Posterior vena cava (tissue), 2 donors: ENCODE measurements at places on chromosomes 13 and 19. TPM values are rescaled to one million over a fixed set of nuclear protein-coding genes. Genes with fewer than 3 reads are reported as not detected.

The CYP4F2 gene
- total RNA-seq = not detected

GRCh38 chr13:26280295-26280694 is 26.4 kb downstream of the CDK8 start:
- DNase-seq = no peak

- DNase-seq = no peak
Measured at GRCh38 chr19:47068876-47069406, 20.5 kb upstream of the TMEM160 start.

DNA sequence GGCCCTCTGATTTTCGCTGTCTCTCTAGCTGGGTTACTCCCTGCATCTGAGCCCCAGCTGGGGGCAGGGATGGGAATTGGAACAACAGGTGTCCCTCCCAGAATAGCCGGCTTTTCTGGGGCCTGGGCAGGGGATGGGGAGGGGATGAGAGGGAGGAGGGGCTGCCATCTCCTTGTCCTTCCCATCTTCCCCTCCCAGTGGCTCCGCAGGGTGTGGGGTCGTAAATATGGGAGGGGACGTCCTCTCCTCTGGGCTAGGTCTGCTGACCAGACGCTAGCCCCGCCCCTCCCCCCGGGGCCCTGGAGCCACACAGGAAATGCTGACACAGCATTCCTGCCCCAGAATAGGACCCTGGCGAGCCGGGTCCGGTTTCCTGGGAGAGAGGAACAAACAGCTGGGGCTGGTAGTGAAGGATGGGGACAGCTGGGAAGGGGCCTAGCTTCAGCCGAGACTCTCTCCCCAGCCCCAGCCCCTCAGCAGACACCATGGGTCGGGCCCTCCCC is 1.1 kb downstream of the RYR1 start:
- DNase-seq = no peak

DNA sequence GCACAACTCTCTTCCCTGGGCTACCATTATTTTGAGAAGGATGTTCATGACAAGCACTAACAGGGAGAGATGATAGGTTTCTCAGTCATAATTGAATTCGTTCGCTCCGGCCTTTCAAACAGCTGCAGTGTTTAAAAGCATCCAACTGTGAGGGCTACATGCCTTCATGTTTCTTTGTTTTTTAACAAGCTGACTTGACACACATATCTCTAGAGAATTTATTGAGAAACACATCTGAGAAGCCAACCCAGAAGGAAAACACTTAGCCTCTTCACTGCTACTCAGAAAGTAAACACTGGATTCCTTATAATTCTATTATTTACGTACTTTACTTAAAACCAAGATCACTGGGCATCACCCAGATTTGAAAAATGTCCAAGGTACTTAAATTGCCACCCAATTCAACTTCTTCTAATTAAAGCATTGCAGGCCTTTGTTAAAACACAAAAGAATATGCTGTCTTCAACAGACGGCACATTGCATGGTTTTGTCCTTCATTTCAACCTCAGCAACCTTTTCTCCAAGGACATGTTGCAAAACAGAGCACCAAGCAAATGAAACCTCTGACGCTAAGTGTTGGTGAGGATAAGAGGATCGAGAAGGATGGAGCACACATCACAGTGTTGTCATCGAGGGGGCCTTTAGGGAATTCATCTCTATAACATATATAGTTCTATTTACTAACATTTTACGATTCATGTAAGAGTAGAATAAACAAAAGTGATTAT is 75.8 kb downstream of the TBC1D4 start:
- DNase-seq = no peak

The CEACAM8 gene
- not detected for total RNA-seq

- no peak for DNase-seq
Measured at GRCh38 chr13:59490651-59491050, 673.1 kb downstream of the DIAPH3 start.

The ZNF792 gene
- total RNA-seq = 6.2 TPM

DNA sequence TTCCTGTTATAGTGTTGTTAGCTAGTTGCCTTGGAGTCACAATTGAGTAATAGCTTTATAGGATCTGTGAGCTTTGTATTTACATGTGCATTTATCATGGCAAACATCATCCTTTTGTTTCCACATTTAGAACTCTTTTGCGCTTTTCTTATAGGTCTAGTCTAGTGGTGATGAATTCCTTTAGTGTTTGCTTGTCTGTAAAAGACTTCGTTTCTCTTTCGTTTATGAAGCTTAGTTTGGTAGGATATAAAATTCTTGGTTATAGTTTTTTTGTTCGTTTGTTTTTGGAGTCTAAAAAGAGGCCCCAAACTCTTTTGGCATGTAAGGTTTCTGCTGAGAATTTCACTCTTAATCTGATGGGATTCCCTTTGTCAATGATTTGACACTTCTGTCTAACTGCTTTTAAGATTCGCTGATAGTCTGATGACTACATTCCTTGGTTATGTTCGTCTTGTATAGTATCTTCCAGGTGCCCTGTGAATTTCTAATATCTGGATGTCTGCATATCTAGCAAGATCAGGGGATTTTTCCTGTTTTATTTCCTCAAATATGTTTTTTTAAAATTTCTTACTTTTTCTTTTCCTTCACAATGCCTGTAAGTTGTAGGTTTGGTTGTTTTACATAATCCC is 20.2 kb downstream of the DNAJC3 start:
- no peak for DNase-seq

DNA sequence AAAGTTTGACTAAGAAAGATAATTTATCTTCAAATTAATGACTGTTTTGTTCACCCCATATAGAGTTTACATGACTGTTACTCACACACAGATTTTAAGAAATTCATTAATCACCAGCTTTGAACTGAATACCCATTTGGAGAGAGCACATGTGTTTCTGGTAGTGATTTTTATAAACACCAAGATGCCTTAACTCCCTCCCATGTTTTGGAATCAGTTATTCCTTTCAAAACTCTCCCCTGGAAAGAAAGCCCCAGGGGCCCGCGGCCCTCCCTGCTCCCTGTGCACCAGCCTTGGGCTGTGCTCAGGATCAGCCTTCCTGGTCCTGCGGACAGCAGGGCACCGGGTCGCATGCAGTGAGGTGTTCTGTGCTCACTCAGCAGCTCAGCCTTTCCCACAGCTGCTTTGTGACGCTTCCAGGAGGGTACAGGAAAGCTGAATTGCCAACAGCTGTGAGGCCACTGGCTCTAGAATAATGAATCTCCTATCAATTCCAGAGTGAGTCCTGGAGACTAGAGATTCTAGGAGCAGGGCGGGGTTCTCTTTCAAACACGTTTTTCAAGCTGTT is 483.2 kb downstream of the EFNB2 start:
- no peak for DNase-seq

The ZNF737 gene
- total RNA-seq = 10.0 TPM

- DNase-seq = no peak
Measured at GRCh38 chr19:55070466-55071128, 5.1 kb upstream of the EPS8L1 start.

- peak; percentile 62 for DNase-seq
Measured at GRCh38 chr19:33724021-33724720, 72.5 kb upstream of the KCTD15 start.

DNA sequence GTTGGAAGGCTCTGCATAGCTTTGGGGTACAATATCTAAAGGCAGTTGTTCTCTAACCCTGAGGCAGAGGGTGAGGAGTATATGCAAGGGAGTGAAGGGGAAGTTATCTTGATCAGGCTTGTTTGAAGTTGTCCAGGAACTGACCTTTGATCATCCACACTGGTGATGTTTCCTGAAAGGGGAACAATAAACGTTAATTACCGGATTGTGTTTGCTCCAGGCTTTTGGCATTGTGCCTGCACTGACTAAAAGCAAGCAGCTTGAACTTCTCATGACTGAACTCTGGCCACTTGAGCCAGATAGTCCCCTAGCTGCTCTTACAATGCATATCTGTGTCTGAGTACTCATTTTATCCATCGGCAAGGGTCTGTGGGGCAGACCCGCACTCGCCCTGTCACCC is 27.0 kb upstream of the ZNF726 start:
- no peak for DNase-seq

The SERP2 gene
- 5.1 TPM for total RNA-seq

GRCh38 chr13:25771202-25771601 is 280.6 kb downstream of the SHISA2 start:
- DNase-seq = no peak

GRCh38 chr13:24006520-24007248 is 109.4 kb upstream of the C1QTNF9B start:
- no peak for DNase-seq

The ZGLP1 gene
- total RNA-seq = 1.1 TPM

- no peak for DNase-seq
Measured at GRCh38 chr13:25231517-25231916, 55.8 kb downstream of the MTMR6 start.

DNA sequence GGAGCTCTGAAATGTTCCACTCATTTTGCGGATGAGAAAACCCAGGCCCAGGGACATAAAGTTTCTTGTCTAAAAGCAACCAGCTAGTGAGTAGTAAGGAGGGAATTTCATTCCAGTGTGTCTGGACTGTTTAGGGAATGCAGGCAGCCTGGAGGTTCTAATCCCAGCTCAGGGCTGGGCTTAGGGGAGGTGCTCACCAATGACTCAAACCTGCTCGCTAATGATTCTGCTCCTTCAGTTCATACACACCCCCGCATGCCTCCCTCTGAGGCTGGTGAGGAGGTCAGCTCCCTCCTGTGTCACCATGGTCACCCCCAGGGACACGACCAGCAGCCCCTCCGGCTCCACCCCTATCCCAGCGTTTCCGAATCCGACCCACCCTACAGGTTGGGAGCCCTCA is 34.6 kb downstream of the CYP4F2 start:
- no peak for DNase-seq

DNA sequence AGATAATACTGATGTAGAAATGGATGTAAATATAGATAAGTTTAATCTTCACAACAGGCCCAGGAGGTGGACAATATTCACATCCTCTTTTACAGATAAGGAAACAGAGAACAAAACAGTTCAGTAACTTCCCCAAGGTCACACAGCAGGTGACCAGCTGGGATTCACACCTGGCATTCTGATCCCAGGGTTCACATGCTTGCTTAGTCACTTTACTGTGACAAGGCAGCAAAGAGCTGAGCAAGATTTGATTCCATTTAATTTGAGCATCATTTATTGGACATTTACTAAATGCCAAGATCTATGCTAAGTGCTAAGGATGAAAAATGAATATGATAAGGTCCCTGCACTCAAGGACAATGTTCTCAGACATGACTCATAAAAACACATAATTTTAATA is 94.1 kb upstream of the STARD13 start:
- no peak for DNase-seq

- DNase-seq = no peak
Measured at GRCh38 chr13:35882722-35883497, 248.3 kb downstream of the DCLK1 start.
